Astrocyte (in vitro differentiated cells and primary cell): ENCODE measurements at places on chromosomes 11 and 22.
A peak's percentile ranks its signal among the peaks of the same experiment; 100 is the strongest.

DNA sequence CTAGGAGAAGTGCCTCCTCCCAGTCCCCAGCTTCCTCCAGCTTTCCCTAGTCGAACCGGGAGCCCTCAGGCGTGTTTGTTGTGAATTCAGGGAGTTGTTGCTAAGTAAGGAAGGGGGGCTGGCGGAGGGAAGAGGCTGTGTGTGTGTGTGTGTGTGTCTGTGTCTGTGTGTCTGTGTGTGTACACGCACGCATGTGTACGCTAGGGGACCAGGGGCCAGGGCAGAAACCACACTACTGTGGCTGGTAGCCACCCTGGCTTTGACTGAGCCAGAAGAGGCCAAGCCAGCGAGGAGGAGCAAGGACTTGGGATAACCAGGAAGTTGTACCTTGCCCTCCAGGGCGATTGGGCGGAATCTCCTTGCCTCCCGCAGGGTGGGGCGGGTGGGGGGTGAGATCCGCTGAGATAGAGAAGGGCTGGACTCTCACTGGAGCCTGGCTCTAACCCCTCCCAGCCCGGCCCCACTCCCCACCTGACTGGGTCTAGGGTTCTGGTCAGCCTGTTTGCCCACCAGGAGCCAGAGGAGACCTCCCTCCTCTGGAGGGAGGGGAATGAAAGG lies 7.5 kb downstream of the BCL9L start:
- peak; percentile 89 for DNase-seq

DNA sequence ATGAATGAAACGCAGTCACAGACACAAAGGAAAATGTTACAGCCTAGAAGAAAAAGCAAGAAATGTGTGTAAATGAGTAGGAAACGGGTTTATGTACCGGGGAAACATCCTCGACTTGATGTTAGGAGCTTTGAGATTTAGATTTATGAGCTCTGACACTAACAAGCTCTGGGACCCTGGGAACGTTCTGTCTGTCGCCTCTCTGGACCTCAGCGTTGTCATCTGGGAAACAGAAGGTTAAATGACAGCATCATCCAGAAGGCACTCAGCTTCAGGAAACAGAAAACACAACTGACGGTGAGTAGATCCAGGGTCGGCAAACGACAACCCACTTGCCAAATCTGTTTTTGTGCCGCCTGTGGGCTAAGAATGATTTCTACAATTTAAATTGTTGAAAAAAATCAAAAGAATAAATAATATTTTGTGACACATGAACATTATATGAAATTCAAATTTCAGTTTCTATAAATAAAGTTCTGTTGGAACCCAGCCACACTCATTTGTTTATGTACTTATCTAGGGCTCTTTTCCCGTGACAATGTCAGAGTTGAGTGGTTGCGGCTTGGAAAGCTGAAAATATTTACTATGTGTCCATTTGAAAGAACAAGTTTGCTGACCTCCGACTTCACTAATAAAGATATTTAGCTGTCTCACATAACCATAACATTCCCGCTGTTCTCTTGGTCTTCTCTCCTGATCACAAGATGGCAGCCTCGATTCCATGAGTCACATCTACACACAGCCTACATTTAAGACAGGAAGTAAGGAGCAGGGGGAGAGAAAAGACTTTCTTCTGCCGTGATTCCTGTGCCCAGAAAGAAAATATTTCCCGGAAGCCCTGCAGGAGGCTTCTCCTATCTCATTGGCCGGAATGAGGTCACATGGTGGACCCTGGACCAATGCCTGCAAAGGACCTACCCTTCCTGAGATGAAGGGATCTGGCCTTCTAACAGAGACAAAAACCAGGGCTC lies 47.1 kb upstream of the SYT13 start:
- DNase-seq = peak; percentile 9

DNA sequence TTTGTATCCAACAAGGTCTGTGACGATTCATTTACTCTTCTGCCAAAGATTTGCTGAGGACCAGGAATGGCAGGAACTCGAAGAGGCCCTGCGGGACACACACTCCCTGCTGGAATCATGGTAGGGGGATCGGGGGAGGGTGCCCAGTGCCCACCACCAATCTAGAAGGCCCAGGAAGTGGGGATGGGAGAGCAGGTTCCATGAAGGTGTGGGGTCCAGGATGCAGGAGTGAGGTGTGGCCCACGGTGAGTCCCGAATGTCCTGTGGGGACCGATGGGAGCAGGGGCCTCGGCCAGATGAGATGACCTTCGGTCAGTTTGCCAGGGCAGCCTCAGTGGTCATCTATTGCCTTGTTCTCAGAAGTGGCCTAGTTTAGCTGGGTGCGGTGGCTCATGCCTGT lies 492.7 kb downstream of the BRD1 start:
- DNase-seq = no peak

GRCh38 chr11:111452146-111452545 lies 60.0 kb downstream of the BTG4 start:
- peak; percentile 71 for DNase-seq

- no peak for DNase-seq
Observed at GRCh38 chr11:63534895-63535461, 1.6 kb upstream of the PLAAT4 start.

DNA sequence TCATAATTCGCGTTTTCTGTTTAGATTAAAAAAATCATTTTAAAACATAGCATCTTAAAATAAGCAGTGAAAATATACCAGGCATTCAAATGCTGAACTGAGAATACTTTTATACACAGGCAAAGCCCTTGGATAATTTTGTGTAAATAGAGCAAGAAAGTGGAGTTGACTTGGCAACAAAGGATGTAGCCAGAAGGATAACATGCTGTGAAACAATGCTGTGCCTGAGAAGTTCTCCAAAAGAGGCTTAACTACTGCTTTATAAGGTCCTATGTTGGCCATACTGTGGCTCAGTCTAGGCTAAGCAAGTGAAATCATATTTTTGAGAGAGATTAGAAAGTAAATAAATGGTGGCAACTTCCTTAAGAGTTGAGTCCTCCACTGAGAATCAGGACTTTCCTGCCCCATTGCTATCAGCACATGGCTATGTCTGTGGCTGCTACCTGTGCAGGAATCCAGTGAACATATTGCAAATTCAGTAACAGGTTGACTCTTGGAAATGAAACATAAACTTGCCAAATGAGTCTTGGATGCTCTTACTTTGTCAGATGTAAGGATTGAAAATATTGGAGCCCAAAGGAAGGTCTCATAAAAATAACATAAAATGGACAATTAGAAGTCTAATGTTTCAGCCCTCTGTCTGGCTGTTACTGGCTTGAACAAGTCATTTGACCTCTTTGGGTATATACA lies 448.9 kb downstream of the LRRC4C start:
- DNase-seq = no peak

GRCh38 chr22:30922151-30922611 lies 46.4 kb downstream of the MORC2 start:
- peak; percentile 10 for DNase-seq

- no peak for DNase-seq
Observed at GRCh38 chr11:132977241-132977640, 555.1 kb downstream of the OPCML start.

GRCh38 chr11:66951927-66952337 lies 6.3 kb downstream of the PC start:
- DNase-seq = no peak

DNA sequence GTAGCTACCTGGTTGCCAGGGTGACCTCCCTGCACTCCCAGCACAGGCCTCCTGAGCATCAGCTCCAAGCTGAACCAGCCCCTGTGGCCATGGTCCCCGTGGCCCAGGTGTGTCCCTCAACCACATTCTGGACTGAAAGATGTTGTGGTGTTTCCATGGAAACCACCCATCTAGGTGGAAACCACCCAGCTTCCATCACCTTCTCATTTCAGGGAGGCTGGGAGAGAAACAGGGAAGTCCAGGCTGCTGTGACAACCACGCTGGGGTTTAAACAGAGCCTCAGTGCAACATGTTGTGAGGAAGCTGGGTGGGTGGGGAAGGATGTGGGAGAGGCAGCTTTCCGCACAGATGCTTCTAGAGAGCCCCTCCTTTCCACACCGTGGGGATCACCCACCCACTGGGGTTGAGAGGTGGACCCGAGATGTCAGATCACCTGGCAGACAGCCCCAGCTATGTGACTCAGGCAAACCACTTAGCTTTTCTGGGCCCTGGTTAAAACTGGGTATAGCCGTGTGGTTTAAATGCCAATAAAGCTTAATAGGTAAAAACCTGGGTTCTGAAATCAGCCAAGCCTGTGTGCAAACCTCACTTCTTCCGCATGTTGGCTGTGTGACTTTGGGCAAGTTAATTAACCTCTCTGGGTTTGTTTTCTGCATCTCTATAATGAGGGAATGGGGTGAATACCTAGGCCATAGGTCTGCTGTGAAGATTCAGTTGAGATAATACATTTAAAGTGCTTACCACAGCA lies 46.4 kb downstream of the CD82 start:
- no peak for DNase-seq

- no peak for DNase-seq
Observed at GRCh38 chr11:97996762-97997161, 1024.0 kb upstream of the CNTN5 start.

DNA sequence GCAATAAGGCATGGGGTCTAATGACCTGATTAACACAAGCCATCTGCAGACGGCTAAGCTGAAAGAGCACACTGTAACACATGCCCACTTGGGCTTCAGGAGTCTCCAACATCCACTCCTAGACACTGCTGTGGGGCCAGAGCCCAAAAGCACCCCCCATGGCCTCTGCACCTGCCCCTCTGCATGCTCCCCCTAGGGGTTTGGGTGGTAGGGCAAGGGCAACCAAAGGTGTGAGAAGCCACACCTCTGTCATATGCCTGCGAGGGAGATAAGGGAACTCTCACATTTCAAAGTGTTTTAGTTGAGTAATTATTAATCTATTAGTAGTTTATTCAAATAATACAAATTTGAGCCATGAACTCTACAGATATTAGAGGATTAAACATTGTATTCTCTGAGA lies 30.8 kb downstream of the CTSC start:
- DNase-seq = no peak

DNA sequence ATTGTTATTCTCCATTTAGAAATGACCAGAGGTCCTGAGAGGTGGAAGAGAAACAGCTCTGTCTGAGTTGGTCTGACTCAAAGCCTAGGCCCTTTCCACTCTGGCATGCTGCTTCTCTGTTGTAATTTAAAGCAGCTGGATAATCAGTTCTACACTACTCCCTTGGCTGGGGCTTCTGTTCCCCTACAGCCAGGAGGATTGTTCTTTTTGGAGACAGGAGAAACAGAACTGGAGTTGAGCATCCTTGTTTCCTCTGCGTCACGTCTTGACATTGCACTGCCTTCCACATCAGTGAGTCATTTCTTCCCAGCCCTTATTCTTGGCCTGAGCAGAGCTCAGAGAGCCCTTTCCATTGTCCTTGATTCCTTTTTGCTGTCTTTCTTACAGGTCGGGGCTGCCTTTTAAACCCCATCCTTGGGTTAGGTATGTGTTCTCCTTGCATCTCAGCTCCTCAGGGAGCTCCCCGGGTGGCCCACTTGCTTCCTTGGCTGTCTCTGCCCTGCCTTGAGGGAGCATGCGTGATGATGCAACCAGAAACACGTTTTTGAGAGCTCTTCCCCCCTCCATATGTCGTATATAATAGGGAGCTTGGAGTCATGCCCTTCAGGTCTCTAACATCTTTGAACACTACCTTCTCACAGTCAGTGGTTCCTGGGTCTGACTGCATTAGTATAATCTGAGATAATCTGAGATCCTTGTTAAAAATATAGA lies 35.7 kb downstream of the CYB5R2 start:
- DNase-seq = peak; percentile 17

GRCh38 chr11:117749541-117749910 lies 47.5 kb downstream of the DSCAML1 start:
- DNase-seq = no peak

DNA sequence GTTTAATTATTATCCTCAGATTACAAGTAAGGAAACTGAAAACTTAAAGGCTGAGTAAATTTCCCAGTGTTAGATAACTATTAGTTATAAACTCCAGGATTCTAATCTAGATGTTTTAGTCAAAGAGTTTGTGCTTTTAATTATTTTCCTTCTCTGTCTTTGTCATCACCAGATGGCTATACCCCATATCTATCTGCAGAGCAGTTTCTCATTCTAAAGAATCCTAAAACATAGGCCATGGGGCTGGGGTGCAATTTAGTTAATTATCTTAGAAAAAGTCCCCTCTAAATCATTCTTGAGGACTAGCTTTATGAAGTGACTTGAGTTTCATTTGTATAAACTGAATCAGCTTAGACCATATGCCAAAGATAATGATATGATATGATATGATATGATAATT lies 556.3 kb upstream of the ANO5 start:
- DNase-seq = no peak

GRCh38 chr11:45211732-45212131 lies 65.3 kb downstream of the PRDM11 start:
- DNase-seq = no peak

DNA sequence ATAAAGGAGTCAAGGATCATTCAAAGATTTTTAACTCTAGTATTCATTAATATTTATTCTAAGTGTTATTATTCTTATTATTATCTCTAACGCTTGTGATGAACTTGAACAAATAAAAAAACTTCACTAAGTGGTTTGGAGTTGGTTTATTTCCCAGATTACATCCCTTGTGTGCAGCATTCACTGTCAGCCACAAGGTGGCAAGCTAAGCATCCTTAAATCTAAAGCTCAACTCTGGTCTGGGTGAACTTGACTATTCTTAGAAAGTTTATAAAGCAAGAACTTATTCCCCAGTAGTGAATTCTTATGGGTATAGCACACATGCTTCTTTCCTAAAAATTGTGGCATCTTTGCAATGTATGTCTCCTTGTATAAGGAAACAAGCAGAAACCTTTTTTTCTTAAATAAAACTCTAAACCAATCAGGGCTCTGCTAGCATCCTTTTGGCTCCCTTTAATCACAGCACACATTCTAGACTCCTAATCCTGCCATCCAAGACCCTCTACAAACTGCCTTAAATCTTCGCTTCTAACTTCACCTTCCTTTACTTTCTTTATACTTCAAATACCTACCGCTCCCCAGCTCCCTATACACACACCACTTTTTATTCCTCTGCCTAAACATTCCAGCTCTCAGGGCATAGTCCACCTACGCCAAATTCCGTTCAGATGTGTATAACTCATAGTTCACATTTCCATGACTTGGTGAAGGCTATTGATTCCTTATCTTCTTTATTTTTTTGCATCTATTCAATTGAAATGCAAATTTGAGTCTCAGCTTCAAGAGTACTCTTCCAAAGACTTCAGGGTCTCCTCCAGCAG lies 1068.8 kb downstream of the DLG2 start:
- peak; percentile 31 for DNase-seq

GRCh38 chr11:26558190-26558589 lies 13.9 kb downstream of the MUC15 start:
- no peak for DNase-seq

GRCh38 chr22:30094804-30095203 lies 14.5 kb downstream of the HORMAD2 start:
- DNase-seq = no peak

- no peak for DNase-seq
Observed at GRCh38 chr11:115959081-115959486, 454.9 kb upstream of the CADM1 start.

- no peak for DNase-seq
Observed at GRCh38 chr11:67213178-67213621, 53.1 kb upstream of the GRK2 start.
